Upper lobe of left lung (tissue), 6 donors: ENCODE measurements at places on chromosomes 3 and 15.

DNA sequence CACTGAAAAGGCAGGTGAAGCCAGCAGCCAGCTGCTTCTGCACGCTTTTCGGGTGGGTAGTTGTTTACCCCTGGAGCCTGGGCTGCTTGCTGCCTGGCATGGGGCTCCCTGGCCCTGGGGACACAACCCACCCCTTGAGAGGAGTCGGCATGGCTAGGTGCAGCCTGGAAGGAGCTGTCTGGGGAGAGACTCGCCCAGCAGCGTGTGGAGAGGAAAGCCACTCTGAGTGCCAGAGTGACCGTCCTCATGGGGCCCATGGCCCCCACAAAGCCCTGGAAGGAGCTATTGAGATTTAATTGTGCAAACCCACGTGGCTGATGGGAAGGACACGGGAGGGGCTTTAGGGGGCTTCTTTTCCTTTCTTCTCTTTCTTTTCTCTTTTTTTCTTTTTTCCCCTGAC is 137.5 kb downstream of the OPA1 start:
- no peak for DNase-seq
- no peak overlapping the region for H3K27ac ChIP-seq
- H3K4me3 ChIP-seq, result no peak overlapping the region
- H3K27me3 ChIP-seq, result no peaks in the 10 kb centered on the region
- H3K36me3 ChIP-seq, result no peaks in the 10 kb centered on the region

GRCh38 chr15:81894061-81894460 is 151.8 kb downstream of the MEX3B start:
- no peaks in the 10 kb centered on the region for H3K36me3 ChIP-seq
- H3K27me3 ChIP-seq, result no peaks in the 10 kb centered on the region
- DNase-seq, result no peak

- no peaks in the 10 kb centered on the region for H3K4me1 ChIP-seq
- no peak overlapping the region for H3K4me3 ChIP-seq
- no peaks in the 10 kb centered on the region for H3K36me3 ChIP-seq
These were observed 345.1 kb downstream of the PLOD2 start for GRCh38 chr3:145815707-145816413.

DNA sequence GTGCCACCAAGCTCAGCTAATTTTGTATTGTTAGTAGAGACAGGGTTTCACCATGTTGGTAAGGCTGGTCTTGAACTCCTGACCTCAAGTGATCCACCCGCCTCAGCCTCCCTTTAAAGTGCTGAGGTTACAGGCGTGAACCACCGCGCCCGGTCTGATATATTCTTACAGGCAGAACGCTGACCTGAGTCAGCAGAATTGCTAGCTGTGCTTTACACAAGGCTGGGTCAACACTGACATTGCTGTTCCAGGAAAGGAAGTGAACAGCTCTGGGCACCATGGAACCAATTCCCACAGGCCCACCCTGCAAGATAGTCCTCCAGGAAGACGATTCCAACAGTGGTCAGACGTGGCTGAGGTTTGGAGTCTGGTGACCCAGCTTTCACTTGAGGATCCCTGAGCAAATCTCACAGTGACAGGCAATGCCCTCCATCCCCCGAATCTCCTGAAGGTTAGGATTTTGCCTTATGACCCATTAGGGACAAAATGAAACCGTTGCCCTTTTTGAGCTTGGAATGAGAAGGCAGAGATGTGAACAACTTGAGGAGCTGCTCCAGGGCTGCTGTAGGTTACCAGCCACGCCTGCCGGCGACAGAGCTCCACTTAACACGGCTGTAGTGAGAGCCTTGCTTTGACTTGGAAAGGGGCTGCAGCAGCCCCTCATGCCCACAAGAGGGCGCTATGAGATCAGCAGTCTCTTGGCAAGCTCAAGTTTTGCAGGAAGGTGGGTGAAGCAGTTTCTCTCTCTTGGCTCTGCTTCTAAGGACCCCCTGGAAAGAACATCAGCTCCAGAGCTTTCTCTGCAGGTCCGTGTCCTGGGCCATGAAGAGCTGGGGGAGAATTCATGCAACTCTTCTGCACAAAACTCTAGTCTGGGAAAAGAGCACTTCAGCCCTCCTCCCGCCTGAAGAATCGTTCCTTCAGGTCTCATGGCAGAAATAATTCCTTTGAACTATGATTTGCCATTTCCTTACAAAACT is 74.1 kb downstream of the SENP2 start:
- no peak for DNase-seq
- H3K27me3 ChIP-seq, result no peaks in the 10 kb centered on the region
- H3K4me1 ChIP-seq, result peaks cover 13% of the 10 kb centered on the region
- H3K36me3 ChIP-seq, result no peaks in the 10 kb centered on the region

DNA sequence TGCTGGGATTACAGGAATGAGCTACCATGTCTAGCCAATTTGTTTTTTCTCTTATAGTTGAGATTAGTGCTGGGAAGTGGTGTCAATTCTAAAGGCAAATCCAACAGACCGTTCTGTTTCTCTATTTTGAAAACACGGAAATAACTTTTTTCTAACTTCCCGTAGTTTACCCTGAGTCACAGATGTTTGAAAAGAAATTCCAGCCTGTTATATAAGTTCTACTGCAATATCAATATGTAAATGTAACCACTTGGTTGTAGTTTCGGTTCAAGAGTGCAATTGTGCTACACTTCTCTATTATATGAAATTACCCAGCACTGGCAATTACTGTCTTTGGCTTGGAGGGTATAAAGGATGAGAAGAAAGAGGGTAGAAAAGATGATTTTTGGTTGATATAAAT is 22.3 kb upstream of the GNB4 start:
- H3K4me3 ChIP-seq, result no peak overlapping the region
- no peaks in the 10 kb centered on the region for H3K36me3 ChIP-seq
- no peak for DNase-seq
- H3K27me3 ChIP-seq, result no peaks in the 10 kb centered on the region
- H3K4me1 ChIP-seq, result no peaks in the 10 kb centered on the region
- H3K27ac ChIP-seq, result peak overlapping the region; percentile 30

DNA sequence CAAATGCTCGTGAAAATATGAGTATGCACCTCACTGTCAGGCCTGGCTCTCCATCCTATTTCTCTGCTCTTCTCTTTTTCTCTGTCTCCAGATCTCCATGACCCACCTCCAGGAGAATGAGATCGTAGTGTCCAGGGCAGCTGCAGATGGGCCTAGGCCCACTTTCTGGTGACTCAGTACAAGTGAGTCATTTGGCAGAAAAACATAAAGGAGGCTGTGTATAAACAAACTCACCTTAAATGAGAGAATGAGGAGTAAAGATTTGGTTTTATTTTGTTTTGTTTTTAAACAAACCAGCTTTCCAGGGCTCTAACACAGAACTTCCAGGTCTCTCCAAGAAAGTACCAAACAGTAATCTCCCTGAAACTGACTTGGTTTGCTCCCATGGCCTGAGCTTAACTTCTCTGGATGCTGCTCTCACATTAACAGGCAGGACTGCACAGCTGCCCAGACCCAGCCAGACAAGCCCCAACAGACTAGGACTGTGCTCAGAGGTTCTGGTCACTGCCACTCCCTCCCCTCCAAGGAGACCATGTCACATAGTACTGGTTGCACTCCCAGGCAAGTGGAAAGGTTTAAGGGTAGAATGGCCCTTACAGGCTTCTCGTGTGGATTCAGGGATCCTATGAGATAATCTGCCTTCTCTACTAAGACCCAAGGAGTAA is 1.5 kb upstream of the HEG1 start:
- DNase-seq, result no peak
- H3K27ac ChIP-seq, result no peak overlapping the region
- no peak overlapping the region for H3K4me3 ChIP-seq
- H3K36me3 ChIP-seq, result no peaks in the 10 kb centered on the region

DNA sequence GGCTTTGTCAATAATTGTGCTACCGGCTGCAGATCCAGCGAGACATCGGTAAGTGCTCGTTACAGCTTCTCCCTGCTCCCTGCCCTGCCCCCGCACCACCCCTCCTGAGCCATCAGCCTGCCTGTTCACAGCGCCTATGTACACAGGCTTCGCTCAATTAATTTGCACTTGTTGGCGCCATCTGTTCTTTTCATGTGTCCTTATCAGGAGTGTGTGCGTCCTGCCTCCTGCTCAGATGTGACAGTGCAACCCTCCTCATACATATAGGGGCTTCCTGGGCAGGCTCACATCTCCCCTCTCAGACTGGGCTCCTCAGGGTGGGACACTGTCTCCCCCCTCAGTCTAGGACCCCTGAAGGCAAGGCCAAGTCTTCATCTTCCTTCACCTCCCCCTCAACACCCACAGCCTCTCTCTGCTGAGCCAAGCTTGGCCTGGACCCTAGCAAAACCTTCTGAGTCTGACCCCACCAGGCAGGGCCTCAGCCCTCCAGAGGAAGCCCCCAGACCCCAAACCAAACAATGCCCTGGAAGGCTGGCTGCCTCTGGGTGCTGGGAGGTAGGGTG is 54.9 kb downstream of the CYP11A1 start:
- H3K4me3 ChIP-seq, result no peak overlapping the region
- no peaks in the 10 kb centered on the region for H3K27me3 ChIP-seq
- H3K4me1 ChIP-seq, result no peaks in the 10 kb centered on the region
- H3K36me3 ChIP-seq, result no peaks in the 10 kb centered on the region
- H3K27ac ChIP-seq, result no peak overlapping the region
